Activated CD4-positive, alpha-beta T cell treated with anti-CD3 and anti-CD28 coated beads, Interleukin-10, Interleukin-2, amounts not matched to agents 100 ng/mL and 50 ng/mL, durations not matched to agents 16 hours and 8 hours (primary cell): ENCODE measurements at places on chromosomes 7 and 10.

DNA sequence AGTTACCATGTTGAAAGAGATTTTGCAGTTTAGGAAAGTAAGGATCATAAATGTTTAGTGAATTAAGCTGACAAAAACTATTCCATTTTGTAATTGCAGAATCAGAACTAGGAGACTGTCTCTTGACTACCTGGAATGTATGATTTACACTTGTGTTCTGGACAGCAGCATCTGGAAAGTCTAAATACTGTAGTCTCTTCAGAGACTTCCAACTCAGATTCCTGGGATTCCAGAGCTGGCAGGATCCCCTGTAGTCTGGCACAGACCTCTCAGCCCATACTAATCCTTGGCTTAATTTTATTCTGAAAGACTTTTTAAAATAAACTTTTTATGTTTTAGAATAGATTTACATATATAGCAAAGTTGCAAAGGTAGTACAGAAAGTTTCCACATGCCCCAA lies 452.7 kb downstream of the DPP6 start:
- no peak for DNase-seq

GRCh38 chr7:5679048-5679812 lies 102.2 kb downstream of the RNF216 start:
- no peak for DNase-seq

- DNase-seq: no peak
These were observed 80.0 kb upstream of the PCDH15 start for GRCh38 chr10:54880996-54881395.

DNA sequence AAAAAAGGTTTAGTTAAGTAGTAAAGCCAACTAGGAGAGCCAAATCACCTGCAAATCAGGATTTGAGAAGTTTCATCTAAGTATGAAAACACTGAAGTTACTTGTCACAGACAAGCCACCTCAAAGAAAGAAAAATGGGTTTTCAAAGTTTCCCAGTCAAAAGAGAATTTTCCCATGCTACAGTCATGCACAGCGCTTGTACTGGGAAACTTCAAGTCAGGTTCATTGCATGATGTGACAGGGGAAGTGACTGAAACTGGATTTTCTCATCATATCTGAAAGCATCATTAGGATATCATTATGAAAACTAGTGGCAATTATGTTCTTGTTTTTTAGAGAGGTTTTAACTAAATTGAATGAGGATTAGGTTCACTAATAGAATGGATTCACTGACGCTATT lies 167.0 kb downstream of the SGMS1 start:
- no peak for DNase-seq

GRCh38 chr7:24601600-24601999 lies 28.3 kb downstream of the PALS2 start:
- DNase-seq: no peak
